ENCODE measurements at places on chromosomes 12 and 14.

- peak; percentile 69 for DNase-seq
Measured at GRCh38 chr12:95815632-95816212, 25.2 kb upstream of the NTN4 start.

DNA sequence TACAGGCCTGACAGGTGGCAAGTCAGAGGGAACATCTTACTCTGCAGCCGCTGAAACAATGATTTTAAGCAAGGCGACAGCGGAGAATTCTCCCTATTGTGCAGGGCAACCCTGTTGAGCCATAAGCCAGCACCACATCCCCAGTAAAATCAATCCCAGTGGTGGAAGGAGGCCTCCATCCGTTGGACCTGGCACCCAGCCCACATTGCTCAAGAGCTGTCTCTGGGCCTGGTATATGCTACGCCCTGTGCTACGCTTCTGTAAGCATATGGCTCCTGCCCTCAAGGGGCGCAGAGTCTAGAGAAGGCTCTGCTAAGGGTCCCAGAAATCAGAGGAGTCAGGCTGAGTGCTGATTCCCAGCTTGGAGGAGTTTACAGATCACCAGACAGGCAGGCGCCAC lies 265.5 kb downstream of the CACNA1C start:
- DNase-seq, result no peak

DNA sequence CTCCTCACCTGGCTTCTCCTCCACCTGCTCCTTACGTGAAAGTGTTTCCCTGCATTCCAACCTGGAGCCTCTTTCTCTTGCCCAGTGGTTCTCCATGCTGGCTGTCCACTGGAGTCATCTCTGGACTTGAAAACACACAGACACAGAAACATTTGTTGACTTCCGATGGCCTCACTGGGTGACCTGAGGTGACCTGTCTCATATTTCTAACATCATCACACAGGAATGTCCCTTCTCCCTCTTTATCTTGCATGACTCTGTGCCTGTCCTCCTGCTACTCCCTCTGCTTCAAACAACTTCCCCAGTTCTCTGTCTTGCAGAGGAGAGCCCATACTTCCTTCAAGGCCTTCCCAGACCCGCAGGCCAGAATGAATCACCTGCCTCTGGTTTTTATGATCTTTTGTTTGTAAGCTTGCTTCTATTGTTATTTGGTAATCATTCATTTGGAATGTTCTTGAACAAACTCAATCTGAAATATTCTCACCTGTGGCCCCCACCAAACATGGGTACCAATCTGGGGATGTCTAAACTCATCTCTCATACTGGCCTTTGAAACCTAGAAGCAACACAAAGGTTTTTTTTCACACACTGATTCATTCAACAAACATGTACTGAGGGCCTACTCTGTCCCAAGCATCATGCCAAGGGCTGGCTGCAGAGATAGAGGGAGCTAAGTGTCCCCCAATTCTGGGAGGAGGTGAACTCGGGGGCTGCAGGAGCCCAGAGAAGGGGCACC lies 9.7 kb upstream of the RIN3 start:
- peak; percentile 96 for DNase-seq

DNA sequence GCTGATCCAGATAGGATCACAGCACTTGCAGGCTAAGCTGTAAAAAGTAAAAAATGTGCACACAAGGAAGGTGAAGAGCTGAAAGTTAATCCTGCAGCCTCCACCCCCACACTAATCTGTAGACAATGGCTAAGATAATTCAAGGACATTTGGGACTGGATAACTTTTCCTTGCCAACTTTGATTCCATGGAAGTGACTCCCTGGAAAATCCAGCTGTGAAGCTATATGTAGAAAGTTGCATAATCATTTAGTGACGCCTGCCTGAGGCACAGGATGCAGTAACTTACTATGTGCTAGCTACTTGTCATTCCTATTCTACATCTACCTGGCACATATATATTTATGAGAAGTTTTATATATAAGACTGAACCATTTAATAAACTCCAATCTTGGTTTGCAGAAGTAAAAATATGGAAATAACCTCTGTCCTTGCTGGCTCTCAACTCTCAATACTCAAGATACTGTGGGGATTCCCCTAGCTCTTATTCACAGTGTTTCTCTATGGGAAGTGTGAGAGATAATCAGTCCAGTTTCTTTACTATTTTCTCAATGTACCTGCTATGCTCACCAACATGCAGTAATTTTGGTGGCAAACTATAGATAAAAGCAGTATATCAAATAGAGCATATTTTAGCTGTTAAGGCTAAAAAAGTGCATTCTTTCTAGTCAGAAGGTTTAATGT lies 14.8 kb downstream of the LDHB start:
- DNase-seq, result peak; percentile 22

DNA sequence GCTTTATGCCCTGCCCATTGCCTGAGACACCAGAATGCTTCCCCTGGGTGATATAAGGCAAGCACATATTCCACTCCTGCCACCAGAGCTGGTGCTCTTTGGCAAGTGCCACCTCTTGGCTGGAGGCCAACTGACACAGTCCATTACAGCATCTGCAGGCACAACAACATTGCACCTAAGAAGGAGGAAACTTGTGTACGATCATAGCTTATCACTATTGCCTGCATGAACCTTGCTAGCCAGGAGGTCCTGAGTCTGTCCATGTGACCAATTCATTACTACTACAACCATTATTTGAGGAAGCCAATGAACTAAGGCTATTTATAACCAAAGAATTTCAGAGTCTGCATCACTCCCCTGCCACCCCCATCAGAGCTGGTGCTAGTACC lies 119.8 kb upstream of the SCAF11 start:
- no peak for DNase-seq

DNA sequence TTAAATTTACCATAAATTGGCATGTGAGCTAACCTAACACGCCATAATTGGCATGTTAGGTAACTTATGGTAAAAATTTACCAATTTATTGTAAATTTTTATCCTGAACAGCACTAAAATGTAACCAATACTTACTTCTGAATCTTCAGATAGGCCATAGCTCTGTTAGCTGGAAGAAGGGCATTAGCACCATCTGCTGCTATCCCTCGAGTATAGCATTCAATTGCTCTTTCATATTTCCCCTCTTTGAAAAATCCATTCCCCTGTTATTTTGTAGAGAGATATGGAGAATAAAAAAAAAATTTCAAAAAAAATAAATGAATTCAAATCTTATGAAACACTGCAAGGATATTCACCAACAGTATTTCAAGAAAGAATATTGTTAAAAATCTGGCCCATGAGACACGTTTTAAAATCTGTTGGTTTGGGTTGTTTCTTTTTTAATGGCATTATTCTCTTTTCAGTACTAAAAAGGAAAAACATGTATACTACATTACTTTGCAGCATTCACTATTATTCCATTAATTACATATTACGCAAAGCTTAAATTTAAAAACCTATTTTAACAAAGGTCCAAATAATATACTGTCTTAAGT lies 19.1 kb downstream of the RPAP3 start:
- DNase-seq, result peak; percentile 65

- DNase-seq, result no peak
Measured at GRCh38 chr12:55698965-55699364, 8.7 kb downstream of the ITGA7 start.

GRCh38 chr12:79689477-79690141 lies 1.2 kb downstream of the PAWR start:
- DNase-seq, result peak; percentile 68

DNA sequence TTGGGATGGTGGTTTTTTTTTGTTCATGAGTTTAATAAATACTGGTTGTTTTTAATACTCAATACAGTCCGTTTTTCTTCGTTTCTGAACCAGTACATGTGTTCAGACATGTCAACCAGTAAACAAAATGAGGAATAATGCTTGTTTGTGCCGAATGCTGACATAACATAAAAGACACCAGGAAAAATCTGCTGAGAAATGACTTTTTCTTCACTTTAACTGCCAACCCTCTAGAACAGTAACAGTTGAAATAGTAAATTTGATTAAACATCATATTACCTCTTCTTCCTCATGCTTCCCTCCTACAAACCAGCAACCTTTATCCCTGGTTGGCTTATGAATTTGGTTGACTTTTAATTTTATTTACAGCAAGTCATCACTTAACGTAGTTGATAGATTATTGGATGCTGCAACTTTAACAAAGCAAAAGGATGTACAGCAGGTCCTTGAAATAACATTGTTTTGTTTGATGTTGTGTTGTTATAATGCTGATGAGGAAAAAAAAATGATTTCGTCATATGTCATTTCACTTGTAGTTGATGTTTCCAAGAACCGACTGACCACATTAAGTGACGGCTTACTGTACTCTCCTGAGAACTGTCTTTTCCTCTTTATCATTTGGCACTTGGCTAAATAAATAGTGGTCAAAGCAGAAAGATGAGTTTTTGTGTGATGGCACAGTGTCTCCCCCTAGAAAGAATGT lies 340.5 kb downstream of the TMTC2 start:
- no peak for DNase-seq

DNA sequence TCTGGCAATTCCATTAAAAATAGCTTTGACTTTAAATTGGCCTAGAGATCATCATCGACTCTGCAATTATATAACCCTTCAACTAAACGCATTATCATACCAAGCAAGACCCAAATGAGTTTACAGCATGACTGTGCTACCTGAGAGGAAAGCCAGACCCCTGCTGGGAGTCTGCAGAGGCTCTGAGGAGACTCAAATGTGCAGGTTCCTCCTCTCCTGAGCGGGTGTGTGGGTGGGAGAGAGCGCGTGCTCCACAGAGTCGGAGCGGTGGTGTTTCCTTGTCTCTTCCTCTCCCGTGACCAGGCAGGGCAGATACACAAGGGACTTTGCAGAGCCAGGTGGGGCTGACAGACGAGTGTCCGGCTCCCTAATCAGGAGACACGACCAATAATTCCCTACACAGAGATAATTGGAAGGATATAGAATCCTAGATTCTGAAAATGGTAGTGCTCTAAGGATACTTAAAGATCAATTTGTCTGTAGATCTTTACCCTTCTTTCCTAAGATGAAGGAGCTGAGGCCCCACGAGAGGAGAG lies 74.1 kb downstream of the SLC8A3 start:
- no peak for DNase-seq

DNA sequence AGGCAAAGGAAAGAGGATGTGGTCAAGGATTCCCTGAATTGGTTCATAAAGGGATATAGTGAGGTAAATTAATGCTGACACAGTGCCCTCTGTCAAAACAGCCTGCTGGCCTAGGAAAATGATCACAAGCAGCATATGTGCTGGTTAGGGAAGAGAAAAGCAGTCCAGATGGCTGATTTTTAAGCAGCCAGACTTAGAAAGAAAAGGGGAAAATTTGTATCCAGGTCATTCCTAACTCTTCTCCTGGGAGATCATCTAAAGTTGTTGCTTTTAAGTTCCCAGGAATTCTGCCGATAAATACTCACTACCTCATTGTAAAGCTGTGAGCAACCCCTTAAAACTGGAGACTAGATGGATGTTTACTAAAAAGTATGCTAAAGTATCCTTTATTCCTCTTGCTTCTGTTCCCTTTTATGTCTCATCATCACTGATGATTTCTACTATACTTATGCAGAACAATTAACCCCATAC lies 46.4 kb upstream of the CNOT2 start:
- DNase-seq, result no peak

DNA sequence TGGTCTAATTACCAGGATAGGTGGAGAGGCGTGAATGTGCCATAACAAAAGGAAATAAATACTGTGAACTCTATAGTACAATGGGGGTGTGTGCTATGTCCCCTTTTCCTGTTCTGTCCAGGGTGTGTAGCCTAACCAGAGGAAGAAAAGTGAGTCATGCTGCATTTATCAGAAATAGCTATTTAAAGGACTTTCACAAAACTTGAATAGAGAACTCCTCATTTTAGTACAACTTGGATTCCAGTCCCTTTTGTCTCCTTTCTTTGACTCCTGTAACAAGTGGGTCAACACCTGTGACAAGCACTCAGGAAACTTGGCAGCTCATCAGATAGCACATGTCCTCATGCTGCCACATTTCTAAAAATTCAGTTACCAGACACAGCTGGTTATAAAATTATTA lies 123.4 kb downstream of the CCDC91 start:
- peak; percentile 63 for DNase-seq

GRCh38 chr14:90087433-90087832 lies 25.6 kb downstream of the KCNK13 start:
- peak; percentile 52 for DNase-seq
